ENCODE measurements at places on chromosomes 3 and 15.

DNA sequence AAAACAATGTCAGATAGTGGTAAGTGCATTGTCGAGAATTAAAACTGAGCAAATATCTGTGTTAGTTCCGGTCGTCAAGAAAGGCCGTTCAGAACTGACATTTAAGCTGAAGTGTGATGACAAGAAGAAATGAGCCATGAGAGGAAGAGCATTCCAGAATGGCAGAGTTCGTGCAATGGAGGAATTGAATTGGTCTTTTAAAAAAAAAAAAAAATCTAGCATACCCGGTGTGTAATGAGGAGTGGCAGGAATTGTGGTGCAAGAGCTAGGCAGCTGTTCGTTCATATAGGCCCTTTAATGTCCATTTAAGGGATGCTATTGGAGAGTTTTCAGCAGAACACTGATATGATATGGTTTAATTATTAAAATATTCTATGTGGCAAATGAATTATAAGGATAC, 2.6 kb upstream of the GBE1 start:
- no peaks in the 10 kb centered on the region for H3K36me3 ChIP-seq
- H3K27ac ChIP-seq = no peak overlapping the region
- peaks cover 6% of the 10 kb centered on the region for H3K4me1 ChIP-seq
- DNase-seq = no peak

GRCh38 chr3:52845157-52845556, 10.3 kb upstream of the MUSTN1 start:
- DNase-seq = no peak
- H3K36me3 ChIP-seq = peaks cover 64% of the 10 kb centered on the region
- no peak overlapping the region for H3K27ac ChIP-seq
- H3K27me3 ChIP-seq = no peaks in the 10 kb centered on the region

GRCh38 chr15:100426937-100427336, 85.2 kb upstream of the ADAMTS17 start:
- H3K4me3 ChIP-seq = no peak overlapping the region
- DNase-seq = no peak
- H3K27me3 ChIP-seq = no peaks in the 10 kb centered on the region
- H3K4me1 ChIP-seq = no peaks in the 10 kb centered on the region
- H3K36me3 ChIP-seq = no peaks in the 10 kb centered on the region

DNA sequence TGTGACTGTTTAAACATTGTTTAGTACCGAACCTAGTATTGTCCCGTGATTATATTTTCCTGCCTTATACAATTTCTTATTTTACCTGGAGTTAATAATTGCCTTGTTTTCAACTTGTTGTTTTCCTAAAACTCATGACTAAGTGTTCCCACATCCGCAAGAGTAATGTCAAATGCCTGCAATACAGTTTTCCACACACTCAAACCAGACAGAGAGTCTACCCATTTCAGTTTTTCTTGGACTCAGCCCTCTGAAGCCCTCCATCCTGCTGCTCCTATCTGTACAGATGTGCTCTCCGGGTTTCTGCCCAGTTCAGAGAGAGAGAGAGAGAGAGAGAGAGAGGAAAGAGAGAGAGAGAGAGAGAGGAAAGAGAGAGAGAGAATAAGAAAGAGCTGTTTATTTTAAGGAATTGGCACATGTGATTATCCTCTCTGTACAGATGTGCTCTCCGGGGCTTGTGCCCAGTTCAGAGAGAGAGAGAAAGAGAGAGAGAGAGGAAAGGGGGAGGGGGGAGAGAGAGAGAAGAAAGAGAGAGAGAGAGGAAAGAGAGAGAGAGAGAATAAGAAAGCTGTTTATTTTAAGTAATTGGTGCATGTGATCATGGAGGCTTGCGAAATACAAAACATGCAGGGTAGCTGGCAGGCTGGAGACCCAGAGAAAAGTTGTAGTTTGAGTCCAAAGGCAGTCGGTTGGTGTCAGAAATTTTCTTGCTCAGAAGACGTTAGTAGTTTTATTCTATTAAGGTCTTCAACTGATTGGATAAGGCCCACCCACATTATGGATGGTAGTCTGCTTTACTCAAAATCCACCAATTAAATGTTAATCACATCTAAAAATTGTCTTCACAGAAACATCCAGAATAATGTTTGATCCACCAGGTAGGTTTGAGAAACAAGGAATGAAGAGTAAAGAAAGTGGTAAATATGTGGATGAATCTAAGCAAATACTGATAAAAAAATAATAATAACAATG, 104.1 kb upstream of the GOLGA8J start:
- no peak for DNase-seq
- no peak overlapping the region for H3K27ac ChIP-seq
- H3K4me3 ChIP-seq = no peak overlapping the region
- no peaks in the 10 kb centered on the region for H3K27me3 ChIP-seq
- H3K36me3 ChIP-seq = no peaks in the 10 kb centered on the region

- H3K4me1 ChIP-seq = no peaks in the 10 kb centered on the region
- H3K36me3 ChIP-seq = no peaks in the 10 kb centered on the region
- no peak for DNase-seq
- H3K4me3 ChIP-seq = no peak overlapping the region
- H3K27me3 ChIP-seq = no peaks in the 10 kb centered on the region
Measured at GRCh38 chr15:47961401-47962090, 159.2 kb upstream of the SLC24A5 start.

GRCh38 chr3:181694805-181695660, 16.7 kb upstream of the SOX2 start:
- no peaks in the 10 kb centered on the region for H3K36me3 ChIP-seq
- no peak overlapping the region for H3K27ac ChIP-seq
- no peak overlapping the region for H3K4me3 ChIP-seq
- peaks cover 11% of the 10 kb centered on the region for H3K27me3 ChIP-seq

GRCh38 chr15:85752491-85752961, 42.2 kb downstream of the KLHL25 start:
- H3K36me3 ChIP-seq = peaks cover 8% of the 10 kb centered on the region
- H3K4me3 ChIP-seq = no peak overlapping the region
- no peaks in the 10 kb centered on the region for H3K27me3 ChIP-seq

Data from effector memory CD4-positive, alpha-beta T cell (primary cell).